ENCODE measurements at places on chromosomes 11 and 22.

GRCh38 chr11:133219543-133219942, 312.8 kb downstream of the OPCML start:
- DNase-seq = no peak

DNA sequence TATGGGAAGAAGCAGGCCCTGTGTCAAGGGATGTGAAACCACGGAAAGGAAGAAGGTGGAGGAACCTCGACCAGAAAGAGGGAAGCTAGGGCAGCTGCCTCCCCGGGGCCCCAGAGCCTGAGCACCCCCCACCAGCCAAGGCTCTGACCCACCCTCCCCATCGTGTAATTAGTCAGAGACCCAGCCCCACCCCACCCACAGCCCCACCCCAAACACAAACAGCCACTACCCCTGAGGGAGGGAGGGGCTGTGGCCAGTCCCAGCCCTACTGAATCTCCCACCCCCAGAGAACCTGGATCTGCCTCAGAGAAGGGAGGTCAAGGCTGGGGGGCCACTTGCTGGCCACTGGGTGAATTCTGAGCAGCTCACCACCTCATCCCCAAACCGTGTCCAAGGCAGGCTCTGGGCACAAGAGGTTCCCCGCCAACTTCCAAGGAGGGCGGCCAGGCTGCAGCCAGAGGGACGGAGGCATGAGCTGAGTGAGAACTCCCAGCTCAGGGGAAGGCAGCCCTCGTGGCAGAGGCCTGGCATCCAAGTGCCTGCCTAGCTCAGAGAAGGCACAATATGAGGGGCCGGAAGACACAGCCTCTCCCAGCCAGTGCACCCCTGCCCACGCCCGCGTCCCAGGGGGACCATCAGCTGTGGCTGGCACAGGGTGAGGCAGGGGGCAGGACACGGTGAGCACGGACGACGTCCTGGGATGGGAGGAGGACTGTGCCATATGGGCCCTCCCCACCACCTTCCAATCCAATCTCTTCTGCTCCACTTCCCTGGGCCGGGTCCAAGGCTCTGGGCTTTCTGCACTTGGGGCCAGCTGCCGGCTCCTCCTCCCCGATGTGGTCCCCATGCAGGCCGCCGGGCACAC, 2.7 kb downstream of the PLXNB2 start:
- peak; percentile 52 for DNase-seq

DNA sequence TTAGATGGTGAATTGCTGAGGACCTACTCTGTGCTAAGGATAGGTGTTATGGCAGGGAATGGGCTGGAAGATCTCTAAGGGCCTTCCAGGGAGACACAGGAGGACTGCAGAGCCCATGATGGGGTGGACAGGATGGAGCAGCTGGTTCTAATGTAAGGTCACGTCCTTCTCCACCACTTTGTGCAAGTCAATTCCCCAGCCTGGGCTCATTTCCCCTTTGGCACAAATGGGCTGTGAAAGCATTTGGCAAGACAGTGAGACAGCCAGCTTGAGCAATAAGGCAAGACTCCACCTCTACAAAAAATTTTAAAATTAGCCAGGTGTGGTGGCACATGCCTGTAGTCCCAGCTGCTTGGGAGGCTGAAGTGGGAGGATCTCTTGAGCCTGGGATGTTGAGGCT, 81.4 kb upstream of the THY1 start:
- DNase-seq = no peak

DNA sequence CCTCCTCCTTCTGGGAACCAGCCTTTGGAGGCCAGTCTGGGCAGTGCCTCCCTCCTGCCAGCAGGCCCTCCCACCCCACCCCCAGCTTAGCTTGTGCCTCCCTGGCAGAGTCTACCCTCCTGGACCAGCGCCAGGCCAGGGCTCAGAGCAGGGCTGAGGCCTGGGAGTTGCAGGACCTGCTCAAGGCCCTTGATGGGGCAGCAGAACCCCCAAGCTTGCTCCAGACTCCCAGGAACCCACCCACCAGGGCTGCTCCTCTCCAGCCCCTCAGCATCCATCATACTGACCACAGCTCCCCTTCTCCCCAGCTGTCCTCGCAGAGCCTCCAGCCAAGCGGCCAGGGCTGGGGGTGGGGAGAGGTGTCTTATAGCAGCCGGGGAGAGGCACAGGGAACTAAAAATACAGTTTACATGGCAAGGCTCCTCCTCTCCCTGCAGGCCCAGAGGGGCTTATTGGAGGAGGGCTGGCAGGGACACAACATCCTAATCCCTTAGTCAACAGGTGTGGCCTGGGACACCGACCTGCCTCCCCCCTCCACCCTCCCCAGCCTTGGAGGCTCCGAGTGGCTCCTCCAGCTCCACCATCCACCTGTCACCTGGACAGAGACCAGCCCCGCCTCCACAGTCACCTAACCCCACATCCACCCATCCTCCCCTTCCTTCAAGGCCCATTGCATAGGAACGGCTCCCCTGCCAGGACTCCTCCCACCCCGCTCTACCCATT, 5.2 kb upstream of the MB start:
- no peak for DNase-seq

GRCh38 chr22:33326540-33327295, 268.5 kb upstream of the SYN3 start:
- DNase-seq = no peak

DNA sequence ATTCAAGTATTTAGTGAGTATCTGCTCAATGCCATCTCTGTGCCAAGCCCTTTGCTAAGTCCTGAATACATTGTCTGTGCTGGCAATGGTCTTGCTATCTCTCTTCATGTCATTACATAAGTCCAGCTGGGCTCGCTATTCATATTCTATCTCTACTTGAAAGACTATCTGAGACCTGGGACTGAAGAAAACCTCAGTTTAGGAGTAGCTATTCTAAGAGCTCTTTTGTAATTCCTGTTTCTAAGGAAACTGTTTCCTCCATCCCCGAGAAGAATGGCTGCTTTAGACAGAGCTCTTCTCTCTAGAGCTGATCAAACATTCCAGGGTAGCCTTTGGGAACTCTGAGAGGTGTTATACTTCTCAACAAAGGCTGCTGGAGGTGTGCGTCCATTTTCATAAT, 33.0 kb downstream of the SLC17A6 start:
- DNase-seq = no peak

GRCh38 chr11:113729456-113729855, 23.3 kb upstream of the TMPRSS5 start:
- DNase-seq = no peak

DNA sequence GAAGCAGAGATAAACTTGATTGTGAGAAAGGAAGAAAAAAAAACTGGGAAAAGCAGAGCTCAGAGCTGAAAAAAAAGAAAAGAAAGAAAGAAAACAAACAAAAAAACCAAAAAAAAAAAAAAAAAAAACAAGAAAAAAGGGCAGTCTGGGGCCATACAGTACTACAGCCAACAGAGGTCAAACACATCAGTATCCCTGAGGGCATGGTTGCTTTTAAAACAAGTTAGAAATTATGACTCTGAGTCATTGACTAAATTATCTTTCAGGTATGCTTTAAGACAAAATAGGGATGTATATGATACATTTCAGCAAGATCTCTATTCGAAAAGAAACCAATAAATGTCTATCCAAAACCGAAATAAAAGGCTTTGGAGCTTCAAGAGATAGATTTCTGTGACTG, 37.1 kb upstream of the TLCD5 start:
- no peak for DNase-seq

- DNase-seq = peak; percentile 68
Measured at GRCh38 chr22:42202048-42202447, 68.4 kb downstream of the TCF20 start.

DNA sequence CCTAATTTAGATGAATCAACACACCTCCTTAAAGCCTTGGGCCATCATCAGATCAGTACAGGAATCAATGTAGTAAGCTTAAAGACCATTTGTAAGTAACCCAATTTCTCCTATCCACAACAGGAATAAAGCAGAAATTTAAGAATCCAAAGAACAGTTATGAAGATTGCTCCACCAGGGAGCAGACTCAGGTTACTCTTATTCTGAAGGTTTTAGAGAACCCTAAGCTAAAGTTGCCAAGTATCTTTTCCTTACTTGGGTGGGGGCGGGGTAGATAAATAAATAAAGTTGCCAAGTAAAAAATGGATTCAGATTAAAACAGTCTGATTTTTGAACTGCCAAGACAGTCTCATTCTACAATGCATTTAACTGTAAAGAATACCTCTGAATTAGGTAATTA, 18.1 kb downstream of the CKAP5 start:
- no peak for DNase-seq

DNA sequence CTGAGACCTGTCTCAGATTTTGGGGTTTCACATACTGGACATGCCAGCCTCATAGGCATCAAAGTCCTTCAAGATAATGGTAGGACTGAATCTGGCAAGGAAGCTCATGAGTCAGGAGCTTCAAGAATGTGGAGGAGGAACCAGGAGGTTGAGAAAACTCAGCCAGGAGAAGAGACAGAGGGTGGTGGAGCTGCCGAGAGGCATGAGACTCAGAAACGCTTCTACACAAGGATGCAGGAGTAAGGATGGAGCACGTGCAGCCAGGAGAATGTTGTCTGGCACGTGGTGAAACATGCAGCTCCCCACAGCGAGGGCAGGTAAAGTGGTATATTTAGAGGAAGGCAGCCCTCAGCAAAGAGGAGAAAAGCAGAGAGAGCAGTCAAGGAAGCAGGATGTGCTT, 148.7 kb upstream of the ISX start:
- no peak for DNase-seq

- peak; percentile 32 for DNase-seq
Measured at GRCh38 chr22:36156515-36157419, 3.8 kb downstream of the APOL3 start.

DNA sequence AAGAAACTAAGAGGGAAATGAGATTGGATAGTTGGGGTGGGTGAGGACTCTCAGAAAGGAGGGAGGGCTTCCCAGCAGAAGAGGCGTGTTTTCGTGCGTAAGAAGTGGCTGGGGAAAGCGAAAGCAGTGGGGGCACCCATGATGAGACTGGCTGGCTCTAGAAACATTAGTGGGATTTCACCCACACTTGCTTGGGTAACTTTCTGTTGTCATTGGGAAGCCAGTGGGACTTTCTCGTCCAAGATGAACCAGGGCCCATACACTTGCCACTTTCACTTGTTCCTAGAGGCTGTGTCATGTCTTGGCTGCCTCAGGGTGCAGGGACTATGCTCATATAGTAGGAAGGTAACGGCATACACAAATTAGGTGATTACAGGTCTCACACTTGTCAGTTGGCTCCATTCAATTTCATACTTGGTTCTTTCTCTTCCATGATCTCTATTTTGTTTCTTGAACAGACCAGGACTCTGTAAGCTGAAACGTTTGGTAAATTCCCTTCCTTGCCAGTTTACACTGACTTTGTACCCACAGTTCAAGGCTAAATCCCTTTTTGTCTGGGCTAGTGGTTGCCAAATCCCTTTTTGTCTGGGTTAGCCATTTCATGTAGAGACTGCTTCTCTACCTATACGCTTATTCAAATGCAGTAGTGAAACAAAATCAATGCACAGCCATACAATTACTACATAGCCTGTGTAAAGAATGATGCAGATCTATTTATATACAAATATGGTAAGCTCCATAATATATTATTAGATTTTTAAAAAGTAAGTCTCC, 42.0 kb upstream of the CXCR5 start:
- no peak for DNase-seq

DNA sequence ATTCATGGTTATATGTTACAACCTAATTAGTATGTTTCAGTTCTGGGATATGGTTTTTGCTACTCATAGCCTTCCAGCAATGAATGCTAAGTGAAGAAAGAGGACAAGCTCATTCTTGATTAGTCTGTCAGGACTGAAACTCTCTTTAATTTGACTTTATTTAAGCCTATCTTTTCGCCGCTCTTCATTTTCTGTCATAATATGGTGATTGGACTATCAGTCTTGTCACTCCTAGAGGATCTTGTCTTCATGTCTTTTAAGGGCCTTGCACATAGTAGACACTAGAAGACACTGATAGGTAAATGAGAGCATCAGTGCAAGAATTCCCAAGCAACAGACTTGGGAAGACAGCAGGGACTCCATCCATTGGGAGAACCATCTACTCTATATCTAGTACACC, 18.9 kb upstream of the MTCH2 start:
- DNase-seq = no peak

DNA sequence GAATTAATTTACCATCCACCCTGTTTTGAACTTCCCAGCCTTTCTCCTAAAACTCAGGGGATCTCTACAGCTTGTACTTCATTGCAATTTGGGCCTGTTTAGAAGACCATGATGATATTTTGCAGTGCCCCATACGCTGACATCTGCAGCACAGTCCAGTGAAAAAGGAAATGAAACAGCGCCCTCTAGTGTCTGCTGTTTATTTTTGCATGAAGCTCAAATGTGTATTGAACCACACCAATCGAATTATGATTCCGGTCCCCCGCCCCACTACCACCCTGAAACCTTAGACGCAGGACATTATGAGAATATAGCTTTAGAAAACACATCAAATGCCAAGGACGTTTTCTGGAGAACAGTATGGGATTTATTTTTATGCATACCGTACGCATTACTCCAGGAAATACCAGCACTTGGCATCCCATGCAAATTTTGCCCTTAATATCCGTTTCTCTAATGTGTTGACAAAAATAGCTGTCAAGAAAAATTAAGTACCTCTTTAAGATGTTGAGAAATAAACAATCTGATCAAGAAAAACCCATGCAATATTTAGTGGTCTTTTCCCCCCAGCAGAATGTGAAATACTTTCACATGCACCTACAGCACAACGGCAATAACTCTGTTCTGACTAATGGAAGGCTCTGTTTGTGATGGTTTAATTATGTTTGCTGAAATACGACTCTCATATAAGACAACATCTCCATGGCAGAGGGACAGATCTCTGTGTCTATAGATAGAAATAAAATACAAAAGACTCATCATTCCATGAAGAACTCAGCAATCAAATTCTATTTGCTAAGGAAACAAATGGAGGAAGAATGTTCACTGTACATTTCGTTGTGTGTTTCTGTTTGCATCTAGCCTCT, 93.9 kb downstream of the TECTA start:
- peak; percentile 17 for DNase-seq

GRCh38 chr22:36546932-36547331, 18.0 kb upstream of the EIF3D start:
- DNase-seq = no peak

DNA sequence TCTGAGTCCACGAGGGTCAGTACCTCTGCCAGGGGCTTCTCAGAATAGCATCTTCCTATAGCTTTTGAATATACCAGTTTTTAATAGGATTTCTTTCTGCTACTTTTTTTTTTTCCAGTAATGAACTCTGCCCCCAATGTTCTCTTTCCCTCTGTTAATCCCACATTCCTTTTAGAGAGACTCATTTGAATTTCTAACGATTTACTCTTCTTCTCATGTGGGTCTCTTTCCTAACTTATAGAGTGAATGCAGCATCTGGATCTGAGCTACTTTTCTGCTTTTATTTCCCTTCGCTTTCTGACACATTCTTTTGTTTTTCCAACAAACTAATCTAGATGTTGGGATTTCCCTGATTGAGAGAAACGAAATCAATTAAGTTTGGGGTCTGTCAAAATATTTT, 71.4 kb downstream of the INSC start:
- DNase-seq = no peak

DNA sequence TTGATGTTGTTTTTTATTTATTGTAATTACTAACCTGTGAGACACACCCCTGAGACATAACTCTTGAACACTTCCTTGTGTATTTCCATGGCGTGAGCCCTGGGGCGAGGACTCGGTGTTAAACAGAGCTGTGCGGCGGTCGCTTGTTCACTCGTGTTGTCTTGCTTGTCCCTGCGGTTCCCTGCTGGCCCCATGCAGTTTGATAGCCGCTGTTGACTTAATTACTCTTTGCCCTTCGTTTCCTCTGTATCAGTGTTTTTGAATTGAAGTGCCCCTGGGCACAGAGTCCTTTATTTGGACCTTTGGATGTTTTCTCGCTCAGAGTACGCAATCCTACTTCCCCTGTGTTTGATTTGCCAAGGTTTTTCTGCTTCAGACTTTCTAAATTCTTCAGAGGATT, 52.7 kb downstream of the TBC1D22A start:
- no peak for DNase-seq

All from Kasumi-1 (cell line).